ENCODE measurements at places on chromosomes 2 and 18. TPM values are rescaled to one million over a fixed set of nuclear protein-coding genes. Genes with fewer than 3 reads are reported as not detected.

The RNPEPL1 gene
- total RNA-seq = 4.5 TPM

The G6PC2 gene
- not detected for total RNA-seq

The ZEB2 gene
- total RNA-seq = 267 TPM

The DUSP19 gene
- 14.7 TPM for total RNA-seq

The MAP4K3 gene
- 104 TPM for total RNA-seq

The PLCD4 gene
- total RNA-seq = 1.2 TPM

Data from frontal cortex (tissue), 4 donors.